NCI-H2081 treated with DMSO at 0.1 percent for 48 hours (cell line): ENCODE measurements at places on chromosomes 1 and 21.
A peak's percentile ranks its signal among the peaks of the same experiment; 100 is the strongest.

GRCh38 chr1:206693029-206693428, 8.3 kb downstream of the MAPKAPK2 start:
- no peak for DNase-seq

DNA sequence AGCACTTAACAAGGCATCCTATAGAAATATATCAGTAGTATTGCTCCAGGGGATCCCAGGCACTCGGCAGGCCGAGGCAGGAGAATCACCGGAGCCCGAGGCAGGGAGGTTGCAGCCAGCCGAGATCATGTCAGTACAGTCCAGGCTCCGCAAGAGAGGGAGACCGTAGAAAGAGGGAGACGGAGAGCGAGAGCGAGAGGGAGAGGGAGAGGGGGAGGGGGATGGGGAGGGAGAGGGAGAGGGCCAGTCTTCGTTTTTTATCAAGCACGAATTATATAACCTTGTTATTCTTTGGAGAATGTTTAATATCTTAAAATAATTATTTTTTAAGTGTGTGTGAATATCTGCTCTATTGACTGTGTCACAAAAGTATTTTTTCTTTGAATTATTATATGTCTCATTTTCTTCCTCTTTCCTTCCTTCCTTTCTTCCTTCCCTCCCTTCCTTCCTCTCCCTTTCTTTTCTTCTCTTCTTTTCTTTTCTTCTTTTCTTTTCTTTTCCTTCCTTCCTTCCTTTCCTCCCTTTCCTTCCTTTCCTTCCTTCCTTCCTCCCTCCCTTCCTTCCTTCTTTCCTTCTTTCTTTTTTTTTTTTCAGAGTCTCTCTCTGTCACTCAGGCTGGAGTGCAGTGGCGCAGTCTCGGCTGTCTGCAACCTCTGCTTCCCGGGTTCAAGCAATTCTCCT, 233.7 kb downstream of the SRGAP2C start:
- DNase-seq = no peak

DNA sequence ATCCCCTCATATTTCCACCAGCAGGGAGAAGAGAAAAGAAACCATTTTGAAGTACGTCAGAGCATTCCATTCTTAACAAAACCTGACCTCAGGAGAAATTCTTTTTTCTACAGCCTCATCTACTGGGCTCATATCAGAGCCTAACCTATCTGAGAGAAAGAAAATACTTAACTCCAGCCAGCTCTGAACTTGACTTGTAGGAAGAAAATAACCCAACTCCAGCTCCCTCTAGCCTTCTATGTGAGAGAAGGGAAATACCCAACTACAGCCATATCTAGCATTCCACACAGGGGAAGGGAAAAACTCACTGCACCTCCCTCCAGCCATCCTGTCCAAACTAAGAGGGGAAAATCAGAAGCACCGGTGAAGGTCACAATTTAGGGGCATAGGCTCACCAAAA, 57.7 kb downstream of the SPATA6 start:
- no peak for DNase-seq

GRCh38 chr1:37073854-37074379, 39.6 kb upstream of the GRIK3 start:
- no peak for DNase-seq

DNA sequence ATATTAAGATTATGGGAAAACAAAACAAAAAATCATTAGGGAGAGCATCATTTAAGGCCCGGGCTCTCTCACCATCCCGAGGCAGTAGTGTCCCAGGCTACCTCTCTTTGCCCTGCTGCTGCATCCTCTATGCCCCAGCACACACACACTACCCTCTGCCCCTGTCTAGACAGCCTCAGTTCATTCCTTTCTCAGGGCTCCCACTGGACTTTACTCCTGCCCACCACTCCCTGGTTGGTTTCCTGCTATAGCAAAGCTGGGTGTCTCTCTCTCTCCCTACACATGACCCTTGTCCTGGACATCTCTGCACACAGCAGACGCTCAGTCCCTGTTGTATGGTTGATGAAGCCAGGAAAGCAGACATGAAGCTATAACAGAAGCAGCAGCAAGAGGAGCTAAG, 30.7 kb downstream of the GNG12 start:
- no peak for DNase-seq

- no peak for DNase-seq
Observed at GRCh38 chr1:228842094-228842775, 107.0 kb downstream of the RHOU start.

DNA sequence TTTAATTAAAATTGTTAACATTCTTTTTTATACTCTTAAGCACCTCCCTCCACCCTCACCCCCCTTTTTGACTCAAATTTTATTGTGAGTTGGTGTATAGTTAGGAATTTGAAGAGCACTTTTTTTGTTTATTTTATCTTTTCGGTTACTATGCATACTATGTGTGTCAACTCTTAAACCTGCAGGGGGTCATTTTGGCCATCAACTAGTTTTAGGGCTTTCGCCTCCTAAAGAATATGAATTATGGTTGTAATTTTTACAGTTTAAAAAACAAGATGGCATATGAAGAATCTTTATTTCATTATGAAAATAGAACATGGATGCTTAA, 9.7 kb downstream of the BACH1 start:
- no peak for DNase-seq

- no peak for DNase-seq
Observed at GRCh38 chr1:20265250-20265649, 25.4 kb upstream of the VWA5B1 start.

- no peak for DNase-seq
Observed at GRCh38 chr1:81592233-81592632, 208.5 kb upstream of the ADGRL2 start.

DNA sequence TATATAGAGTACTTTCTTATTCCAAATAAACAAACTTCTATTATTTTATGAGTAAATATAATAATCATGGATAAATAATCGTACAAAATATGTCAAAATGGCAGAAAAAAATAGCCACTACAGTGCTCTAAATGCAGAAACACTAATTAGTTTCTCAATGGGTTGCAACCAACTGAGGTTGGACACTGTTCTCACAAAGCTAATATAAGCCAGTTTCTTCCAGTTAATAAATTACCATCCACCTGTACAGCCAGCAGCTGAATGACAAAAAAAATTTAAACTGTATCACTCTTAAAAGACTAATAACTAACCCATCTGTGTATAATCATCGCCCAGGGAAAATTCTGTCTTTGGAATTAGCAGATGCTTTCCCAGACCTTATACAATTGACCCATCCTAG, 36.9 kb downstream of the GDAP2 start:
- DNase-seq = no peak

DNA sequence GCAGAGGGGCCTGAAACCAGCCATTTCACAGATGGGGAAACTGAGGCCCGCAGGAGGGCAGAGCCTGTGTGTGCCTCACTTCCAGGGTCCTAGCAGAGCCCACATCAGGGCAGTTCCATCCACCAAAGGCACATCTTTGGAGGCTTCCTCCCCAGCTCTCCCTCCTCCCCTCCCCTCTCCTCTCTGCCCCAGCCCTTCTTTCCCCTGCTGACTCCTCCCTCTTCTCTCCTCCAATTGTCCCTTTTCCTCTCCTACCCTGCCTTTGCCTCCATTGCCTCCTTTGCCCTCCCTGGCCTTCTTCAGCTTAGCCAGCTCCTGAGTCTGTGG, 56.6 kb downstream of the TMEM53 start:
- no peak for DNase-seq

DNA sequence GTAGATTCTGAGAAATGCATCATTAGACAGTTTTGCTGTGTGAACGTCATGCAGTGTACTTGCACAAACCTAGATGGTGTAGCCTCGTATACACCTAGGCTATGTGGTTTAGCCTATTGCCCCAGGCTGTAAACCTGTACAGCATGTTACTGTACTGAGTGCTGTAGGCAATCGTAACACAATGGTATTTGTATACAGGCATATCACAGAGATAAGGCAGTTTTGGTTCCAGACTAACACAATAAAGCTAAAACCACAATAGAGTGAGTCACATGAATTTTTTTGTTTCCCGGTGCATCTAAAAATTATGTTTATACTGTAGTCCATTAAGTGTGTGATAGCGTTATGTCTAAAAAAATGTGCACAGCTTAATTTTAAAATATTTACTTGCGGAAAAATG, 6.9 kb downstream of the IL10RB start:
- no peak for DNase-seq

- no peak for DNase-seq
Observed at GRCh38 chr1:207941665-207942064, 30.7 kb upstream of the CD34 start.

DNA sequence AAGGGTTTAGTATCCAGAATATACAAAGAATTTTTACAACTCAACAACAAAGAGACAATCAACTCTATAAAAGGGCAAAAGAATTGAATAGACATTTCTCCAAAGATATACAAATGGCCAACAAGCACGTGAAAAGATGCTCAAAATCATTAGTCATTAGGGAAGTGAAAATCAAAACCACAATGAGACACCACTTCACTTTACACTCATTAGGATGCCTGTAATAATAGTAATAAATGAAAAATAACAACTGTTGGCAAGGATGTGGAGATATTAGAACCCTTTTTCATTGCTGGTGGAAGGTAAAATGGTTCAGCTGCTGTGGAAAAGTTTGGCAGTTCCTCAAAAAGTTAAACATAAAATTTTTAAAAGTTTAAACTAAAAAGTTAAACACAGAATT, 7.0 kb upstream of the ABCD3 start:
- DNase-seq = no peak

- peak; percentile 28 for DNase-seq
Observed at GRCh38 chr1:167371030-167371429, 147.3 kb downstream of the CD247 start.

DNA sequence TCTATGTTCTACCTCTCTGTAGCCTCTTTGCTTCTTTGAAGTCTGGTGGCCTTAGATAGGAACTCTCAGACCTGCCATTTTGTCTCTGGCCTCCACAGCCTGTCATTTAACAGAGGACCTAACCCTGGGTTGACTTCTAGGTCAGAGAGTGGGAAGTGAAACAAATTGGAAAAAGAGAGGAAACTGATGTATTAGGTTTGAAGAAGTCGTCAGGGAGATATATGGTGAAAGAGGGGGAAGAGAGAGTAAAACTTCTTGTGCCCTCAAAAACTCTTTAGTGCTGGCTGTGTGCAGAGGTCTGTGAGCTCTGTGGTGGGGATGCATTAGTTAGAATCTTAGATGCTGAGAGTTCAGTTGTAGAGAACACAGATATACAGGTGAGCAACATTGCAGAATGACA, 30.2 kb upstream of the CD1D start:
- no peak for DNase-seq

GRCh38 chr1:246005067-246005466, 502.0 kb downstream of the SMYD3 start:
- no peak for DNase-seq

DNA sequence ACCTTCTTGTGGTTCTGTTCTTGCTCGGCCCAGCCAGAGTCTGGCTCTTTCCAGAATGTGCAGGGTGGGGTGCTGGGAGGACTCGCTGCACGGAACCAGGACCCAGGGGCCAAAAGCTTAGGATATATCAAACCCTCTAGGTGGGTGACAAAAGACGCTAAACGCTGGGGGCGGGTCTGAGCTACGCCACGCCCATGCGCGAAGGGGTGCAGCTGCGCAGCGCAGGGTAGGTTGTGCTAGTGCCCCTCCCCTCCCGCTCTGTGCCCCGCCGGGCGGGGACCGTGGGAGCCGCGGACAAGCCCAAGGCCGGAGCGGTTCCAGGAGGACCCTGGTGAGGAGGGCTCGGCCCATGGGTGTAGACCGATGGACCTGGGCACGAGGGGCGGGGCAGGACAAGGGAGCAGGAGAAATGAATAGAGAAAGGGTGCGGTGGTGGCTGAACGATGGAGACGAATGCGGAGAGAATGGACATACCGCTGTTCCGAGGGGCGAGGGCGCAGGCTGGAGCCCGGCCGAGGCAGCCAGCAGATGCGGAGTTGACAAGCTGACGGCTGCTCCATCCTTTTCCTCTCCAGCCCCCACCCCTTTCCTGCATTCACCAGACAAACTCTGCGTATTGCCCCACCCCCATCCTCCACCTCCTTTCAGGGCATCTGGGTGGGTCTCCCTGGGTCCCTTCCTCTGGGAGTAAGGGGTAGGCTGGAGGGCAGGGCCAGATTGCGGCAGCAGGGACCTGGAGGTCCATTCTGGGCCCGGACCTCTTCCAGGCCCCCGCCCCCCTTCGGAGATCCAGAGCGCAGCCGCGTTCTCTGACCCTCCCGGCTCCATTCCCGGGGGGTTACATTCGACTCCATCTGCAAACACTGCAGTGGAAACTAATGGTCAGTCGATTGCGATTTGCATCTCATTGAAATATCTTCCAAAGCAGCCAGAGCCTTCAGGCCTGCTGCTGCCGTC, at the start of gene RUSC1:
Gene RUSC1 (plus strand): TSS at position 234 of the 957 bp plus-strand sequence. CDS start 880 bp downstream, outside the sequence.
- peak; percentile 14 for DNase-seq

- peak; percentile 94 for DNase-seq
Observed at GRCh38 chr1:229694053-229694693, 68.1 kb downstream of the URB2 start.

DNA sequence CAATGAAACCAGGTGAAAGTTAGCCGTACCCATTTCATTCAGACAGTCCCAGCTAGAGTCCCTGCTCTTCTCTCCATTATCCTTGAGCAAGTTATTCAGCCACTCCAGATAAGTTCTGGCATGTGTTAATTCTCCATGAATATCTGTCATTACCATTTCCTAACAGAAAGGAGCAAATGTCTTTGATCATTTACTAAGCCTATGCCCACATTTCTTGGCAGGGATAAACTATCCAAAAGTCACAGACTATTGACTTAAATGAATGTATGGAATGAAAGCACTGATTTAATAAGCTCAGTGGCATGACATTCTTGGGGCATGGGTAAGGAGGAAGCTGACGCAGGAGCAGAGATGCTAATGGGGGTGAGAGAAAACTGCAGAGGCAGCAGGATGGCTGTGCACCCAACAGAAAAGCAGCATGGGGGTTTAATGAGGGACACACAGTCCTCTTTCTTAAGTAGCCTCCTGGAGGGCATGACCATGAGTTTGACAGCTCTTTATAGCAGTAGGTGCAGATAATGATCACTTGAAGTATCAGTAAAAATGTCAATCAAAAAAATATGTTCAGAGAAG, 17.6 kb upstream of the DHCR24 start:
- DNase-seq = no peak

GRCh38 chr1:84606977-84607376, 32.7 kb upstream of the CTBS start:
- no peak for DNase-seq

- no peak for DNase-seq
Observed at GRCh38 chr1:229781453-229781852, 155.4 kb downstream of the URB2 start.

GRCh38 chr1:7218210-7218832, 433.1 kb downstream of the CAMTA1 start:
- peak; percentile 19 for DNase-seq

DNA sequence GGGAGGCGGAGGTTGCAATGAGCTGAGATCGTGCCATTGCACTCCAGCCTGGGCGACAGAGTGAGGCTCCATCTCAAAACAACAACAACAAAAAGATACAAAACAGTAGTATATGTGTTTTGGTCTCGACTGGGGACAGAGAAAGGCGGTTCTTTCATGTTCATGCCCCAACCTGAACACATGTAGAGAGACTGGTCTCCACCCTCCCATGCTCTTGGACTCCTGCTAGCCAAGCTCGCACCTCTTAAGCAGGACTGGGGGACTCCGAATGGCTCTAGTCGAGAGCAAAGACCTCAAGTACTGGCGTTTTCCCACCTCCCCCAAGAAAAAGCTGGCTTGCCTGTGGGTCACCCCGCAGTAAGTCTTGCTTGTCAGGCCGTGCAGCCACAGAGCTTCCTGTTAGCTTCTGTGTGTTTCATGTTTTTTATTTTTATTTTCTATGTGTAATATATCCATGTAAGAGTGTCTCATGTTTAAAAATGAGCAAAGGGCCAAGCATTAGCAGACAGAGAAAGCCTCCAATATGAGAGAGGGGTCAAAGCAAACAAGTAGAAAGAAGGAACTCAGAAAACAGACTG, 91.6 kb downstream of the SCCPDH start:
- DNase-seq = no peak
